ENCODE measurements at places on chromosomes 13 and 19.

- DNase-seq: no peak
These were observed 316.9 kb upstream of the TSHZ3 start for GRCh38 chr19:31666126-31666525.

- no peak for DNase-seq
These were observed 1458.0 kb downstream of the OLFM4 start for GRCh38 chr13:54486421-54487166.

GRCh38 chr13:39821977-39822376 lies 166.5 kb downstream of the COG6 start:
- no peak for DNase-seq

GRCh38 chr19:56988299-56988698 lies 131.5 kb upstream of the USP29 start:
- DNase-seq: no peak

DNA sequence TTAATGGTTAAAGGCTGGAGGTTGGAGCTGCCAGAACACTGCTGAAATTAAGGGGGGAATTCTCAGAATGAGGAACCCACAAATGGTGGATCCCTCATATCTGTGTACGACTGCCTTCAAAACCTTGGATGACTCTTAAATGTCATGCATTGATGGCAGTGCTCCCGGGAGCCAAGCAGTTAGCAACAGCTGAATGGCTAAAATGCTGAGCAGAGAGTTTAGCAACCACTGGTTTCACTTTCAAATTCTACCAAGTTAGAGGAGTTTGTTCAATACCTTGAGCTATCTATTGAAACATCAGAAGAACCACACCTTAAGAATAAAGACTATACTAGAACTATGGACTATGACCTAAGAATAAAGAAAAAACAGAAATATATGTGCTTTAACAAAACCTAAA lies 41.4 kb downstream of the UQCRFS1 start:
- DNase-seq: no peak

DNA sequence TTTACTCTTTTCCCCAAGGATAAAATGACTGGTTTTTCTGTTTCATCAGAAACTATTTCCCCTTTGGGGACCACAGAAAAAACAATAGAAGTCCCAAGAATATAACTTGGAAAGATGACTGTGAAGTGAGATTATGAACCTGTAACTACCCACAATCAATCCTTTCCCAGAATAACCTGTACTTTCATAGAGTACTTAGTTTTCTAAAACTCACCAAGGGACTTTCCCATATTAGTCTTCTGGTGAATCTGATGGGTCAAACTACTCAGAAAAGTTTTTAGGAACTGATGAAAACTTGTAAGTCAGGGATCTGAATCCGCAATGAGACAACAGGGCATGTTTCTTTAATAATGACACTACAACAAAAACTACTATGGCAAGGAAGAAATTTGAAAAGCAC lies 62.6 kb downstream of the STK24 start:
- DNase-seq: no peak

DNA sequence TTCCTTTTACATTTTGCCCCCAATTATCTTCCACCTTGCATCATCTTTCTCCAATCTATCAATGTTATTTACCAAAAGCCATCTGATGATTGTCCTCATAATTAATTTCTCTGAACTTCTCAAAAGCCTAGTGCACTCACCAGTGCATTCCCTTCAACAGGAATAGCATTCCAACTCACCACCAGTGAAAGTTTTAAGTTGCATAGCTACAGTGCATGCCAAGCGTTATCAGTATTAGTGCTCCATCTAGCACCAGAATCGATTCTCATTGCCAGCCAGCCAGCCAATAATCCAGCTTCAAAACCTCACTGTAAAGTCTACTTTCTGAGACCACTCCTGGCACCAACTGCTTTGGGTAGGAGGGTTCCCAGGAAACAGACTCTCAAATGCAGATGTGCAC lies 7.4 kb downstream of the MYCBP2 start:
- DNase-seq: no peak

DNA sequence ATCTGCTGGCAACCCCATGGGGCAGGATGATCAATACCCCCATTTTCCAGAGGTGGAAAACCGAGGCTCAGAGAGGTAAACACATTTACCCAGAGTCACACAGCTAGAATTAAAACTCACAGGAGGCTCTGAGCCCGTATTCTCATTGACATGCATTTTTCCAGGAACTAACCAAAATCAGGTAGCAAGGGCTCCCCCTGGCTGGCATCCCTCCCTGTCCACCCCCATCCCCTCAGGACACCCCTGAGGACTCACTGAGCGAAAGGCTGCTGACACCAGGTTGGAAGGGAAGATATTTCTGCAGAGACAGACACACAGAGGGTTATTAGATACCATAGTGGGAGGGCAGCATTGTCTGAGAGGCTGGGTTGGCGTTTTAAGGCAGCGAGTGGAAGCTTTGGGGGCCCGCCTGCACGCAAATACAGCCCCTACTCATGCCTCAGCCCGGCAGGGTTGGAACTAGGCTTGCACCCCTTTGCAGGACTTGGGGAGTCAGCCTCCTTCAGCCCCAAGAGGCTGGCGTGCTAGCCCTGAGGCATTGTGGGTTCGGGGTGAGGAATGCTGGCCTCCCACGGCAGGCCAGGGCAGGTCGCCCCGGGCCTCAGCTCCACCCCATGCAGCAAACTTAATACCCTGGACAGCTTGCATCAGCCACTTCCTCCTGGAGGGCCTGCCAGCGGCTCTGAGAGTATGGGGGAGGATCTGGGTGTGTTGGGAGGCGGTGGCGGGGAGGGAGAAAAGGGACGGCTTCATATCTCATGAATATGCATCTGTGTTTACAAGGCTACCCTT lies 3.9 kb downstream of the SLC1A5 start:
- peak; percentile 82 for DNase-seq

GRCh38 chr13:60690604-60691003 lies 293.6 kb downstream of the TDRD3 start:
- no peak for DNase-seq

GRCh38 chr19:424546-424945 lies 15.6 kb upstream of the C2CD4C start:
- no peak for DNase-seq

DNA sequence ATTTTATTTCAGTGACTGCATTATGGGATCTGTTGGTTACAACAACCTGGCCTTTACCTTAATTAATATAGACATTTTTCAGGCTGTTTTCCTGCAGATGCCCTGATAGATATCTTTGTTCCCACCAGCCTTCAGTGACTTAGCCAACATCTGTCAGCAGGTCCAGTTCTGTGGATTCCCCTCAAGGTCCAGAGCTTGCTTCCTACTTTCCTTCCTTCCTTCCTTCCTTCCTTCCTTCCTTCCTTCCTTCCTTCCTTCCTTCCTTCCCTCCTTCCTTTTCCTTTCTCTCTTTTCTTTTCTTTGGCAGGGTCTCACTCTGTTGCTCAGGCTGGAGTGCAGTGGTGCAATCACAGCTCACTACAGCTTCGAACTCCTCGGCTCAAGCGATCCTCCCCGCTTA lies 14.4 kb upstream of the CYP2B6 start:
- no peak for DNase-seq

GRCh38 chr19:3778104-3778867 lies 6.3 kb upstream of the RAX2 start:
- DNase-seq: no peak

DNA sequence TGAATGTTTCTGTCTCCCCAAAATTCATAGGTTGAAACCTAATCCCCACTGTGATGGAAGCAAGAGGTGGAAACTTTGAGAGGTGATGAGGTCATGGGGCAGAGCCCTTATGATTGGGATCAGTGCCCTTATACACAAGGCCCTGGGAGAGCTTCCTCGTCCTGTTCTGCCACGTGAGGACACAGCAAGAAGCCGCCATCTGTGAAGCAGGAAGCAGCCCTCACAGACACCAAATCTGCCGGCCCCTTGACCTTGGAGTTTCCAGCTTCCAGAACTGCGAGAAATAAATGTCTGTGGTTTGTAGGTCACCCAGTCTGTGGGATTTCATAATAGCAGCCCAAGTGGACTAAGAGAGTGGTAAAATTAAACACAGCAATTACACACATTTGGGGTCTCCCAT lies 737.4 kb downstream of the UQCRFS1 start:
- DNase-seq: no peak

GRCh38 chr13:50589139-50589538 lies 254.4 kb downstream of the DLEU7 start:
- peak; percentile 50 for DNase-seq

- no peak for DNase-seq
These were observed at the start of gene NTF4 for GRCh38 chr19:49064768-49065611. Gene NTF4, minus strand, starts transcription at chr19:49064818. Its CDS starts 2,821 bp downstream, at chr19:49061997.

- no peak for DNase-seq
These were observed 351.0 kb downstream of the NALCN start for GRCh38 chr13:101065329-101065728.

- DNase-seq: peak; percentile 49
These were observed at the start of gene C19orf12 for GRCh38 chr19:29714953-29715700. Gene C19orf12, minus strand, starts transcription at chr19:29715261. Its CDS starts 6,848 bp downstream, at chr19:29708413.

DNA sequence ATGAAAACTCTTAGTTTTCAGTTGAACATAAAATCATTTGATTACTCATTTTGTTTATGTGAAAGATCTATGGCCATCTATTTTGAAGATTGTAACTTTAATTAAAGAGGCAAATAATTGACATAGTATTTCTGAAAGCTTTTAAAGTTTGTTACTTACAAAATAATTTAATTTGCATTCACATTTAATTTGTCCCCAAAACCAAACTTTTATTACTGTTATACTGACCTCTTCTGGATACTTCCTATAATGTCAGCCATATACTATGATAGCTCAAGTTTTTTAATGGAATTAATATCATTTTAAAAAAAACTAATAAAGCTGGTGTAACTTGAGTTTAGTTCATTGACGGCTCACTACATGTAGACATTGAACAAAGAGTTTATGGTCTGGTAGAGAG lies 4.9 kb upstream of the SGCG start:
- DNase-seq: no peak

GRCh38 chr19:39967561-39967960 lies 3.4 kb upstream of the PSMC4 start:
- DNase-seq: no peak

GRCh38 chr13:48648446-48648845 lies 5.3 kb upstream of the CYSLTR2 start:
- no peak for DNase-seq

- DNase-seq: no peak
These were observed 88.1 kb downstream of the POSTN start for GRCh38 chr13:37510441-37510840.

DNA sequence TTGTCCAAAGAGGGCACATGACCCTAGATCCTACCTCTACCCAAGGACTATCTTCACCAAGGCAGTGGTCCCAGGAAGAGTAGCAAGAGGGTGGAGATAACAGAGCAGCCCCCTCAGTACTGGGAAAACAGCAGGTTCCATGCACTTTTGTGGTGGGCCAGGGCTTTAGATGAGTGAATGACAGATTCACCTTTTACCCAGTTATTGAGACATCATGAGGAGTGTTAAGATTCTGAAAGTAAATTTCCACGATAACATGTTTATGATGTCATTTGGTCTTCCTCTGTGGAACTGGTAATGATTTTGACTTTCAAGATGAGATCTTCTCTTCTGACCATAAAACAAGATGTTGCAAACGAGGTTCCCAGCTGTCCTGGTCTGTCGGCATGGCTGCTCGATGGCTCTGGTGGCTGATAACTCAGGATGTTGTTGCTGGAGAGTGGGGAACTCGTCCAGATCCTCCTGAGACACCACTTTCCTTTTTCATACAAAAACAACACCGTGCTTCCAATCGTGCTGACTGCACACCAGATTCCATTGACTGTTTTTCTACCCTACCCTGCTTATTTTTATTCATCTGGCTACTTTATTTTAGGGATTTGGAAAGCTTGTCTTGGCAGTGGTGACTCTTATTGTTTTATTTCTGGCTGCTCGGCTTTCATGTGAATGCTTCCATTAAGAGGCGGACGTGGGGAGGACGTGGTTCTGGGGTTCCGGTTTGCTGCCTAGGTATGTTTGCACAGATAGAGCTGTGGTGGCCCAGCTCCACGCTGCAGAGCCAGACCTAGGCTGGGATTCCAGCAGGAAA lies 88.5 kb downstream of the LRCH1 start:
- DNase-seq: peak; percentile 47
